ENCODE measurements at places on chromosomes 4 and X.

DNA sequence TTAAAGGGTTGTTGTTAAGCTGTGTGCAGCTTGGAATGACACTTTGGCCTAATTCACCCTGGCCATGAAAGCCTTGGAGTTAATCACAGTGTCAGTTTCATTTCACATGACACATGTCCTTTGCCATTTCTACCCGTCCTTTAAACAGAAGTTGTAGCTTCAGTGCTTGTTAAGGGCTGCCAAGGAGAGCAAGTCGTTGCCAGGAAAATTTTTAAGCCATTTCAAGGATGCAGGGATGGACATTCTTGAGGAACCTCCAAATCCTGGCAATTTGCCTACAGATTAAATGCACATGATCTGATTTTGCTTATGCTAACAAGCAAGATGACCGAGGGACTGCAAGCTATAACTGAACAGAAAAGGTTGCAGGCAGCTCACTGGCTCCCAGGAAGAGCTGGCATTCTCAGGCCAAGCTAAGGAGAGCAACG, 40.5 kb downstream of the SETD7 start:
- no peak for DNase-seq

DNA sequence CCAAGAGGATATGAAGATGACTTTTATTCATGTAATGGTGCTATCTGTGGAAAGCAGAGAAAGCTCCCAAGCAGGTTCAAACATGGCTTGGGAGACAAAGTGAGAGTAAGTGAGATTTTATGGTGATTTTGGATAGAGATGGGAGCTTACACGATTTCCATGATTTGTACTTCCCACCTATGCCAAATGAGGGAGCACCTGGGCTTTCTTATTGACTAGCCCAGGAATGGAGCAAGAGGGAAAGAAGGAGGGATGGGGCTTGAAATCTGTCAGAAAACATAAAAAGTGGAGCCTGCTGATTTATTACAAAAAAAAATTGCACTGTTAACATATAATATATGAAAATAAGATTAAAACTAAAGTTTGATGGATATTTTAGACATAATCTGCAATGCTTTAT, 703.5 kb upstream of the PABPC4L start:
- no peak for DNase-seq

GRCh38 chrX:135973025-135973547, 702 bp downstream of the MMGT1 start:
- DNase-seq = no peak

DNA sequence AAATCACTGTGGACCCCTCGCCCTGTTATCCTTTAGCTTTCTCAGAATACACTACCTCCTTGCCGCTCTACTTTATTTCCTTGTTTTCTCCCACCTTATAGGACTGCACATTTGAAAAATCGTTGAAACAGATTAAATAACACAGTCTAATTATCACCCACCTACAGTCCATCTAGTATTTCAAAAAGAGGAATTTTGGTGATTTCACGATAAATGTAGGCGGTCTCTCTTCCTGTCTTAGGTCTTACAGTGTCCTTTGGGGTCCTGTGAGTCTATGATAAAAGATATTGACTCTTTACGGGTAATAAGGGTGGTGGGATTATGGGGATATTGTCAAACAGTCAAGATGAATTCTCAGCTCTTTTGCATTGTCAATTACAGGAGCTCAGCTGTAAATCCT, 2.4 kb upstream of the TBL1X start:
- DNase-seq = no peak

DNA sequence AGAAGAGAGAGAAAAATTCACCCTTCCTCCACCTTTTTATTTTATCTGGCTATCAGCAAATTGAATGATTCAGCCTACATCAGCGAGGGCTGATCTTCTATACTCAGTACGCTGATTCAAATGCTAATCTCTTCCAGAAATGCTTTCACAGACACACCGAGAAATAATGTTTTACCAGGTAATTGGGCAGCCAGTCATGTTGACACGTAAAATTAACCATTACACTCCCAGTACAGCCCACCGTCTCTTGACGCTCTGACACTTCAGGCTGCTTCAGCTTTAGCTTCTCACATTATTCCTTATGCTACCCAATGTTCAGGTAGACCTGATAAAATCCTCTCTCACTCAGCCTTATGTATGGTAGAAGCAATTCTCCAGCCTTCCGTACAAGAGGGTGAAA, 835.2 kb upstream of the PCDH10 start:
- no peak for DNase-seq

DNA sequence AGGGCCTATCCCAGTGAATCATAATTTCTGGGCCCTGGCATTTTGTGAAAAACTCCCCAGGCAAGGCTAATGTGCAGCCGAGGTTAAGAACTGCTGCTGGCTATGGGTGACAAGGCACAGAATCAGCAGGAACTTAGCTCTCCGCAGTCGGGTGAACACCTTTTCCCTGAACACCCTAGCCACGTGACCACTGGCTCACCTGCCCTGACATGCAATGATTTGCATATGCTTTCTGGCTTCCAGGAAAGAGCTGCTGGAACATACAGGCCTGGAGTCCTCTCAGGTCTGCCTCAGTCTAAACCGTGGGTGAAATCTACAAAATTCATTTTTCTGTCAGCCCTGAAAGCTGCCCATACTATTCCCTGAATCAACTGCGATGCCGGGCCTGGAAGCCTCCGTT, 56.6 kb downstream of the ZNF827 start:
- DNase-seq = no peak

DNA sequence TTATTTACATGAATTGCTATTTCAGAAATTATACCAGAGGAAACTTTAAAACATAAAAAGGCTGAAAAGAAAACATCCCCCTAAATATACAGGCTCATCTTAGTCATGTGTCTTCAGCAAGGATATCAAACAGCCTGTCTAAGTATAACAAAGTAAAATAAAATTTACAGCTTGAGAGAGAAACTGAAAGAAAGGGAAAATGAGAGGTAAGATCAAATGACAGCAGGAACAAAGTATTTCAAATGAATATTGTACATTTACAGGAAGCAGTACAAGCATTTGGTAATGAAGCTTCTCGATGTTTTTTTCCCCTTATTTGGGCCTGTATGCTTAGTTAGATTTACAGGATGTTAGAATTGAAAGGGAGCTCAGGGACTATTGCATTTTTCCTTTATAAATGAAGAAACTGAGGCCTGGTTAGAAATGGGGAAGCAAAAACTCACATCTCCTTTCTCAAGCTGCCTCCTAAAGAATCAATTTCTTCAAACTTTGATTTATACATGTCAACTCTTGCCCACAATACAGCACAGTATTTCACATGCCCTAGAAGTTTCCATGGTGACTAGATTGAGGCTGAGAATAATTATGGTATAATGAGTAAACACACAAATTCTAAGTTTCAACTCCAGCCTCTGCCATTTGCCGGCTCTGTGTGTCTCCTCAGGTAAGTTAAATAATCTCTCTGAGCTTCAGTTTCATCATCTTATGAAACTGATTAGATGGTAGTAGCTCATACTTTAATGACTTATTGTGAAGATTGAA, 29.3 kb downstream of the DAPP1 start:
- no peak for DNase-seq

DNA sequence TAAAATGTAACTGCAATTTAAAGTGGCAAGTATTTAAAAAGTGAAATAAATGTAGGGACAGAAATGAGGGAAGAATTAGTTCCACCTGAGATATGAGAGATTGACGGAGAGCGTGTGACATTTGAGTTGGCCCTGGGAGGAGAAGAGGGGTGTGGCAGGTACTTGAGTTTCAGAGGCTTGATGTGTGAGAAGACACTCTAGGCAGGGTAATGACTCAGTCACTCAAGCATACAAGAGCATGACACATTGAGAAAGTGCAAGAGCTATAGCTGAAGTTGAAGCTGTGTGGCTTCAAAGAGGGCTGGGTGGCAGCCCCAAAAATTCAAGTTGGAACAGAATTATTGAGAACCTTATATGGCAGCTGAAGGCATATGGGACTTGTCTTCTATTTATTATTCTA, 420.5 kb downstream of the SLITRK2 start:
- no peak for DNase-seq

DNA sequence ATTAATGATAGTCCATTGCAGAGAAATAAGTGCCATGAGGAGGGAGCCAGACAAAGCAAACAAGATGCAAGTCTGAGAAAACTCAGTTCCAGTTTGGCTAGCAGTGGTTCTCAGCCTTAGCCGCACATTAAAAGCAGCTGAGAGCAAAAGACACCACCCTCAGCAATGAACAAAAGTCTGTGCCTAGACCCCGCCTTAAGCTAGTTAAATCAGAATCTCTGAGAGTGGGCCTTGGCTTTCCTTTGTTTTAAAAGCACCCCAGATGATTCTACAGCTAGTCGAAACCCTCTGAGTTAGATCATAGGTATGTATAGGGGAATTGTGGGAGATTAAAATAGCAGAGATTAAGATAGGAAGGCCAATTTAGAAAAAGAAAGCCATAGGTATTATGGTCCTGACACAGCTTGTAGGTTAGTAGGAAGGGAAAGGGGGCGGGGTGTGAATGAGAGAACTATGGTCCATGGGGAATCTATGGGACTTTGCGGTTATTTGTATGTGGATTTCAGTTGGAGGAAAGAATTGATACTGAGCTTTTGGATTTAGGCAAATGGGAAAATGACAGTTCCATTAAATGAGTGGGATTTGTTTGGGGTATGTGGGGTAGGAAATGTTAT, 12.0 kb downstream of the SPRY1 start:
- no peak for DNase-seq

- no peak for DNase-seq
Measured at GRCh38 chr4:53044651-53044960, 182.5 kb downstream of the RASL11B start.

- no peak for DNase-seq
Measured at GRCh38 chr4:154640999-154641398, 28.5 kb upstream of the FGG start.

DNA sequence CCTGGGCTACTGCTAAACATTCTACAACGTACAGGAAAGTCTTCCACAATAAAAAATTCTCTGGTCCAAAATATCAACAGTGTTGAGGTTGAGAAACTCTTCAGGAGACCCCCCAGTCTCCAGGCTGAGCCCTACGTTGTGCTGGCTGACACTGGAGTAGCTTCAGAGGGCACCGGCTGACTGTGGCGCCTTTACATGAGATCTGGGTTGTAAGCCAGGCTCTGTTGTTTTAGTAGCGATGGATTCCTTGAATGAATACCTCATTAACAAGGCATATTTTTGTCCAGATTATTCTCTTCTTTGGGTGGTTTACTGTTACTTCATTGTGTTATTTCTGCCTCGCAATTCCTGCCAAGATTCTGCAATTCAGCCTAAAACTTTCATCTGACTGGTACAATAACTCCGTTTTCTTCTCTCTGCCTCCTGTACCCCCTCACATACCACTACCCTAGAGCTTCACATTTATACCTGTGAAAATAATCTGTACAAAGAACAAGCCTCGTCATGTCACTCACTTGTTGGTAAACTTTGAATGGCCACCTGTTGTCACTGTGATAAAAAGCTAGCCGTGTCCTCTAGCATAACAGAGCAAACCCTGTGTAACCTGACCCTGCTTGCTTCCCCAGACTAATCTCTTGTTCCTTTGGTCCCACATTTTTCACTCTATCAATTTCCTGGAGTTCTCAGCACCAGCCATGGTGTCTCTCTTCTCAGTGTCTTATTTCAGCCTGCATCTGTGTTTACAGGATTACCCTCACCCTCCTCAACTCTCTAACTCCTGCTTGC, 1476.1 kb upstream of the TENM3 start:
- no peak for DNase-seq
